ENCODE measurements at places on chromosomes 7 and 10.

DNA sequence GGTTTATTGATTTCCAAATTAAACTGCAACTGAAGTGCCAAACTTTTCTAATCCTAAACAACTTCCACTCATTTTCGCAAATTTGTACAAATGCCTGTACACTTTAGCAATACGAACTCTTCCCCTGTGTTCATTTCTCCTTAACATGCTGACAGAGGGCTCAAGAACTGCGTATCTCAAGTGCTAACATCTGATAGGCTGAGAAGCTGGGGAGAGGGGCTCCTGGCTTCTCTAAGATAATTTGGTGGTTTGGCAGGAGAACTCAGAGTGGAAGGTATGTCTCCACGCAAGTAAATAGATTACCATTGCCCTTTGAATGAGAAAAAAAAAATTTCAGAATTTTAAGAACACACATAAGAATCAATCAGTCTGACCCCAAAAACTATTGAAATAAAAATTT lies 53.3 kb upstream of the ANLN start:
- DNase-seq = no peak

- DNase-seq = no peak
Measured at GRCh38 chr10:34875061-34875460, 60.0 kb upstream of the PARD3 start.

- no peak for DNase-seq
Measured at GRCh38 chr7:8597565-8597964, 164.2 kb downstream of the NXPH1 start.

DNA sequence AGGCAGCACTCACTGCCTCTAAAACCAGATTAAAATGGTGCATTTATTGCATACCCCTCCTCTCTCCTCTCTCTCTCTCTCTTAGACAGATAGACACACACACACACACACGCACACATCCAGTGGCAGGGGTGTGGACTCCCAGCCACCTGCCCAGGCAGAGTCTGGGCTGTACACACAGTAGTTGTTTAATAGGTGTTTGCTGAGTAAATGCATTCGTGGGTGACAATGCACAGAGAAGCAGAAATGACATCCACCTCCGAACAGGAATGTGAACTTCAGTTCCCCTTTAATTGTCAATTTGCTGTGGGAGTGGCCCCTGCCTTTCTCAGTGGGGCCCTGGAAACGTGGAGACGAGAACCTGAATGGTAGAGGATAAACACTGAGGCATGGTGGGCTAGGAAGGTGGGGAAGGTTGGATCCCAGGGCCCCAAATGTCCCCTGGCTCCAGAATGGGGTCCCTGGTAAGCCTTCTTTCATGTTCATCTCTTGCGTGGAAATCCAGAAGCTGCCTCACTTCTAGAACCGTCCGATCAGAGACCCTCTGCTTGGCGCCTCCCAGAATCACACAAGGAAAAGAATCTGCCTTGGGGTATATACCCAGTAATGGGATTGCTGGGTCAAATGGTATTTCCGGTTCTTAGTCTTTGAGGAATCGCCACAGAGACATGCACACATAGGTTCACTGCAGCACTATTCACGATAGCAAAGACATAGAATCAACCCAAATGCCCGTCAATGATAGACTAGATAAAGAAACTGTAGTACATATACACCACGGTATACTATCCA lies 58.5 kb upstream of the ECHDC3 start:
- DNase-seq = no peak

GRCh38 chr7:4758791-4759190 lies 16.6 kb upstream of the AP5Z1 start:
- DNase-seq = no peak

Measured in skeletal muscle cell (primary cell).